Hepatic stellate cell (primary cell): ENCODE measurements at places on chromosomes 1 and 21.
A peak's percentile ranks its signal among the peaks of the same experiment; 100 is the strongest.

GRCh38 chr1:30270461-30270860, 452.9 kb downstream of the MATN1 start:
- no peak for DNase-seq

DNA sequence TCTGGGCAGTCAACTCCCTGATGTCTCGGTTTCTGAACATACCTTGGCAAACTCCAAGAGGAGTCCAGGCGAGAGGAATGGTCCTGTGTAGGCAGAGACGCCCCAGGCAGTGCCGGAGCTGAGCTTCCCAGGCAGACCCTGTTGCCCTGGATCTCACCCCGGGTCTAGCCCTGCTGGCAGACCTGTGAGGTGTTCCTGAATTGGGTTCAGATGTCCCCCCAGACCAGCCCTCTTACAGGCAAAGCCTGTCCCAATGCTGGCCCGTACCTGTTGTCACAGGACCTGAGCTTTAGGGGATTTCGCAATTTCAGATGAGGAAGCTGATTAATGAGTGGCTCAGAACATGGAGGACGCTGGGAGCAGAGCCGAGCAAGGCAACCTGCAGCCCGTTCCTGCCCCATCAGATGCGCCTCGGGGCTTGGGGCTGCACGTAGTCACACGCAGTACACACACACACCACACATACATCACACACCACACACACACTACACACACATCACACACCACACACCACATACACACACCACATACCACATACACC, 38.5 kb upstream of the PDE9A start:
- DNase-seq = no peak

GRCh38 chr1:207956986-207957385, 46.1 kb upstream of the CD34 start:
- no peak for DNase-seq

GRCh38 chr1:156860113-156860627, 495 bp upstream of the NTRK1 start:
- peak; percentile 80 for DNase-seq

DNA sequence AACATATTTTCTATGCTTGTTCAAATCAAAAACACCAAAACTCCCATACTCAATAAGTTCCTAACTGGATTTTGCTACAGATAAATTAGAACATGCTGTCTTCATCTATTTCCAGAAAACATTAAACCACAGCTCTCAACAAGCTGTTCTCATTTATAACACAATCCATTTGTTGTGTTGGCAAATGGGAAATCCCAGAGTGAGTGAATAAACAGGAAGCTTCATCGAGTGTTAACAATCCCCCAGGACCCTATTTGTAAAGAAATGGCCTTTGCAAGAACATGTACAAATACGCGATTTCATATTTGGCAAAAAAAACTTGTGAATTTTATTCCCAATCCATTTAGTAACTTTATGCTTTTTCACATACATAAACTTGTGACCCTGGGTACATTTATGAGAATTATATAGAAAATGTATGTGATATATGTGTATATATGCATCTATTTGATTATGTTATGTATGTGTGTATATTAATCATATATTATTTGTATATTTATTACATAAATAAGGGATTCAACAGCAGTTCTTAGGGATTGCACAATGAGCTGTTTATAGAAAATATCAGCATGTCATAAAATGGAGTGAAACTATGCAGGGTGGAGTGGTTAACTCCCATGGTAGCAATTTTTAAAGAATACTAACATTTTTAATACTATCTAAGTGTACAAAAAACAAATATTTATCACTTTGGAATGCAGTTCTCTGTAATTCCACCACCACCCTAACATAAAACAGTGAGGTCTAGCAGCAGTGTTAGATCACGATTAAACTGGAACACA, 160.0 kb downstream of the NEGR1 start:
- no peak for DNase-seq

DNA sequence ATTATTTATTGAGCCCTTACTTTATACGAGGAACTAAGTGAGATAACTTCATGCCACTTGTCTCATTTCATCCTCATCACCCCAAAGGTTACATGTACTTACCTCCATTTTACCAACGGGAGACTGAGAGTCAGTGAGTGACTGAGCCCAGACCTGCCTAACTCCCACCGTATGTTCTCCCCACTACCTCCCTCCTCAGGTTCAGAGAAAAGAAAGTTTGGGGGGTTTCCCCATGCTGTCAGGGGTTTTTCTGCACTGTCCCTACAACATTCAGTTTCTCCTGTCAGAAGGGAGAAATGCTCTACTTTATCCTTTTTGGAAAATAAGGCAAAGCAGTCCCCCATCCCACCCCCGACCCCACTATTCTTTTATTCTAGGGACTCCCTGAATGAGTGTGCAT, 32.9 kb downstream of the FAM78B start:
- no peak for DNase-seq

DNA sequence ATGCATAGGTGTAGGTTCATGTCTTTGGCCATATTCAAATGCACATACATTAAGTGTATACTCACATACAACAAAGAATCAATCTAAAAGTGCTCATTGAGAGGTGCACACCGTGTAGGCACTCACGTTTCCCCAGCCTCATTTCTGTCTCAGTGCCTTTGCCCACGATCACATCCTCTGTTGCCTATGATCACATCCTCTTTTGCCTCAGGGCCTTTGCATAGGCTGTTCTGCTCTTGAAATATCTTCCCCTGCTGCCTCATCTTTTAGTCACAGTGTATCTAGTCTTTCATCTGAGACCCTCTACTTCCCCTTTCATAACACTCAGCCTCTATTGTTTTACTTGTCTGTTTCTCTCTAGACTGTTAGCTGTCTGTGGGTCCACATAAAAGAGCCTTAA, 69.3 kb downstream of the FOXD2 start:
- DNase-seq = no peak

GRCh38 chr1:167905671-167906070, 8.3 kb downstream of the ADCY10 start:
- no peak for DNase-seq

DNA sequence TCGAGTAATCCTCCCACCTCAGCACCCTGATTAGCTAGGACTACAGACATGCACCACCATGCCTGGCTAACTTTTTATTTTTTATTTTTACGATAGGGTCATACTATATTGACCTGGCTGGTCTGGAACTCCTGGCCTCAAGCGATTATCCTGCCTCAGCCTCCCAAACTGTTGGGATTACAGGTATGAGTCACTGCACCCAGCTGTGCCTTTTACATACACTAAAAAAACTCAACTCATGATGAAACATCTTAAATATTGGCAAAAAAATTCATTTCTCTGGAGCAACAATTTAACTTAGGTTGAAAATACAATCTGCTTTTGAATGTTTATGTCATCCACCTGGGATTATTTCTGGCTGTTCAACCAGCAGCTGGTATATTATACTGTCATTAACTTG, 598.3 kb upstream of the ZP4 start:
- no peak for DNase-seq

GRCh38 chr1:175679981-175680652, 63.3 kb downstream of the TNR start:
- no peak for DNase-seq

GRCh38 chr1:78003882-78004718, 639 bp upstream of the DNAJB4 start:
- DNase-seq = peak; percentile 29

GRCh38 chr1:39847940-39848339, 35.4 kb downstream of the TRIT1 start:
- no peak for DNase-seq

GRCh38 chr1:231497629-231498152, 30.8 kb upstream of the TSNAX start:
- no peak for DNase-seq
